GM12878 (cell line): ENCODE measurements at places on chromosomes 2 and 18. TPM values are rescaled to one million over a fixed set of nuclear protein-coding genes. Genes with fewer than 3 reads are reported as not detected.

DNA sequence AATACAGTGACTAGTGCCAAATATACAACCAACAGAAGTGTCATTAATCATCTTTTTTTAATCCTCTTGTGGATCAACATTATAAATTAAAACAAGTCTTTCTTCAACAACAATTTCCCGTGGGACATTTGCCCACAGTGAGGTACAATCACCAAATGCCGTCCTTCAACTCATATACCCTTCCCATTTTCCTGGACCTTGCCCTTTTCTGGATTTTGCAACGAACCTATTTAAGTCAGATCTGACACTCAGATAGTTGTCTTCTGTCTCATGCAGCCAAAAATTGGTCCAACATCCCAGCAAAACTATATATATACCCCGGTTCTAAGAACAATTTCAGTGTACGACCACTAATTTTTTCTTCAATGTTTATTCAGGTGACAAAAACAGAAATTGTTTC lies 324.0 kb downstream of the DSEL start:
- H3K27ac ChIP-seq = no peak overlapping the region
- DNase-seq = no peak
- no peaks in the 10 kb centered on the region for H3K27me3 ChIP-seq
- H3K4me3 ChIP-seq = no peak overlapping the region
- no peaks in the 10 kb centered on the region for H3K4me1 ChIP-seq
- no peaks in the 10 kb centered on the region for H3K36me3 ChIP-seq

The IGFBP2 gene
- polyA plus RNA-seq = 0.21 and 0.38 TPM in 2 replicates

- H3K4me3 ChIP-seq = no peak overlapping the region
- H3K27ac ChIP-seq = no peak overlapping the region
- no peaks in the 10 kb centered on the region for H3K36me3 ChIP-seq
- DNase-seq = no peak
- no peaks in the 10 kb centered on the region for H3K27me3 ChIP-seq
Observed at GRCh38 chr18:35089891-35090550, 48.8 kb downstream of the MAPRE2 start.

The LYPD6 gene
- not detected in 2 replicates for polyA plus RNA-seq

The EPB41L5 gene
- 8.8 and 10.9 TPM in 2 replicates for polyA plus RNA-seq

DNA sequence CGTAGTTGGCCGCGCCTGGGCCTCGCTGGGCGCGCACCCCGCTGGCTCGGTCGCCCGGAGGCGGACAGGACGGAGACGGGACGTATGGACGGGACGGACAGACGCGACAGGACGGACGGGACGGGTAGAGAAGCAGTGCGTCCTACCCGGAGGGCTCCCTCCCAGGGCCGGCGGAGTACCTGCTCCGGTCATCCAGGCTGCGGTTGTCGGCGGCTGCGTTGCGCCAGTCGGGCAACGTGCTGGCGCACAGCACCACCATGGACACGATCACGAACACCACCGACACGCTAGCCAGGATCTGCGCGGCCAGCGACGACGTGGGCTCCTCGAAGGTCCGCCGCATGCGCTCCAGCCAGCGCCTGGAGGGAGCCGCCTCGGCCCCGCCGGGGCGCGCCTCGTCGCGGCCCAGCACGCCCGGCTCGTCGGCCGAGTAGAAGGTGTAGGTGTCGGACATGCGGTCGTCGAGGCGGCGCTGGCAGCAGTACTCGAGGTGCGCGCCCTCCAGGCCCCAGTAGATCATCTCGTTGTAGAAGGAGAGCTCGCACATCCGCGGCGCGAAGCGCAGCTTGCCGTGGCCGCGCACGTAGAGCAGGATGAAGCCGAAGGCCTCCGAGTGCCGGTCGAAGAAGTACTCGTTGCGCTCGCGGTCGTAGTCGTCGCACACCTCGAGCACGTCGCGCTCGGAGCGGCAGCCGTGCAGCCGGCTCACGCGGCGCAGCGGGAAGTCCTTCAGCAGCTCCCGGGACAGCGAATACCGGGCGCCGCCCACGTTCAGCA lies 903 bp downstream of the KCNG3 start:
- no peaks in the 10 kb centered on the region for H3K4me1 ChIP-seq
- no peak overlapping the region; the same call in 1 of the 2 replicates for H3K4me3 ChIP-seq
- H3K36me3 ChIP-seq = no peaks in the 10 kb centered on the region
- H3K27me3 ChIP-seq = peaks cover 3% of the 10 kb centered on the region
- DNase-seq = no peak

The TMEM198 gene
- polyA plus RNA-seq = 0.31 and 0.92 TPM in 2 replicates

The CDH20 gene
- polyA plus RNA-seq = not detected in 2 replicates

DNA sequence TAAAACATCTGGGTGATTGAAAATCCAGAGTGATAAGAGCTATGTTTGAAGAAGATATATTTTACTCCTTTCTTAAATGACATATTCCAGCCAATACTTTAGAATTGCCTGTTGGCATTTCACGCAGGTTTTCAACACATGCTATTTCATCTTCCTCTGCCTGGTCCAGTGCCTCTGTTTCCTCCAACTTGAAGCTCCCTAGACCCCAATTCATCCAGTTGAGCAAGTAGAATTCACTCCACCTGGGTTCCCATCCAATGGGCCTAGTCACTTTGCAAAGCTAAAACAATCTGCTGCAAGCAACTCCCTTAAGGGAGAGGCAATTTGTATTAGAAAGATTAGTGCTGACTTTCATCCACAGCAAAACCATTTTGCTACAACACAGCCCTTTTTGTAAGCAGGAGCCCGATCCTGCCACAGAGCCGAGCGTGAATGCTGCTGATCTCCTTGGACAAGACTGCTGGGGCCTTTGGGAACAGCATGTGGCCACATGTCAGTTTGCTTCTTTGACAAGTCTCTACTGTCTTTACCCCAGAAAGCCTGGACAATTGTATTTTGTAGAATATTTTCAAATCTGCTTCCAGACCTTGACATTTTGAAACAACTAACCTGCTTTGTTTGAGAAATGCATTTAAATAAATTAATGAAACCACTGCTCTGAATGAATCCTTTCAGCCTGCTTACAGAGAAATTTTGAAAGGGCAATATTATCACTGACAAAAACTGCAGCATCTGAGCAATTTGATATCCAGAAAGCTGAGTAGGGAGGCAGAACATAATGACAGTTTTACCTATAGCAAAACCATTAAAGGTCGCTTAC lies 259.1 kb downstream of the TDRD15 start:
- no peaks in the 10 kb centered on the region for H3K4me1 ChIP-seq
- no peaks in the 10 kb centered on the region for H3K27me3 ChIP-seq
- no peak overlapping the region for H3K4me3 ChIP-seq
- DNase-seq = no peak
- no peak overlapping the region for H3K27ac ChIP-seq

DNA sequence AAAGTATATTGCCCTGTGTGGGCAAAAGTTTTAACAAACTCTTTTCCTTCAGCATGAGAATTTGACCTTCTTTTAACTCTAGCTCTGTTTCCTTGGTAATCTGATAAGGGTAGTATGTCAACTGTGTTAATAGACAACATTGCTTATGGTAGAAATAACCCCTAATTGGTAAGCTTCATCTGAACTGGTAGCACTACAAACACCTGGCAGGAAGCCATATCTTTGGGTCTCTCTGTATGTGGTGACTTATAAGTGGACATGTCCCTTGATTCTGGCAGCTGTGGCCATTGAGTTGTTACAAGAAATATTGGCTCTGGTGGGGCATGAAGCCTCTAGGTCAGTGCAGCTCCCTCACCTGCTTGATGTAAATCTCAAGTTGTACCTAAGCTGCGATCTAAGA lies 46.9 kb downstream of the MBD5 start:
- H3K4me1 ChIP-seq = no peaks in the 10 kb centered on the region
- DNase-seq = no peak
- H3K27me3 ChIP-seq = no peaks in the 10 kb centered on the region
- H3K4me3 ChIP-seq = no peak overlapping the region

The CD302 gene
- 1.4 and 1.5 TPM in 2 replicates for polyA plus RNA-seq

The C2orf15 gene
- 2.2 and 3.4 TPM in 2 replicates for polyA plus RNA-seq

The SAG gene
- not detected in 2 replicates for polyA plus RNA-seq

The ABCG8 gene
- polyA plus RNA-seq = not detected in 2 replicates

DNA sequence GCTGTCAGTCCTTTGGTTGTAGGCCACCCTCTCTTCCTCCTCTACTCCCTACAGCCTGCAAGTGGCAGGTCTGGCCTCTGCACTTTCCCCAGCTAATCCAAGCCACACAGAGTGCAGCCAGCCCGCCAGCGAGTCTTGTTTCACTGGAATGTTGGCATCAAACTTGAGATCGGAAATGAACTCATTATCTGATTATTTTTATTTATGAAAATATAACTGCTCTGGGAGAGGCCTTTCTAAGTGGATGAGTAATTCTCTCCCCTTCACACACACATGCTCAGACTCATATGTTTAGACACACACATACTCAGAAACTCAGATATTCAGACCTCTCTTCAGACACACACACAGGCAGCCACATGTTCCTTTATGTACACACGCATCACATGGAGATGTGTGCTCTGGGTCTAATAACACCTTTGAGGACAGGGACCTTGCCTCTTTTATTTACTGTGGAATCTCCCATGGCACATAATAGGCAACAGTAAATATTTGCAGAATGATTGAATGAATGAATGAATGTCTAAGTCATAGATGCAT lies 151.3 kb downstream of the ZFP36L2 start:
- H3K27me3 ChIP-seq = no peaks in the 10 kb centered on the region
- H3K36me3 ChIP-seq = no peaks in the 10 kb centered on the region
- no peak overlapping the region for H3K4me3 ChIP-seq
- DNase-seq = no peak

The HOXD12 gene
- not detected in 2 replicates for polyA plus RNA-seq

DNA sequence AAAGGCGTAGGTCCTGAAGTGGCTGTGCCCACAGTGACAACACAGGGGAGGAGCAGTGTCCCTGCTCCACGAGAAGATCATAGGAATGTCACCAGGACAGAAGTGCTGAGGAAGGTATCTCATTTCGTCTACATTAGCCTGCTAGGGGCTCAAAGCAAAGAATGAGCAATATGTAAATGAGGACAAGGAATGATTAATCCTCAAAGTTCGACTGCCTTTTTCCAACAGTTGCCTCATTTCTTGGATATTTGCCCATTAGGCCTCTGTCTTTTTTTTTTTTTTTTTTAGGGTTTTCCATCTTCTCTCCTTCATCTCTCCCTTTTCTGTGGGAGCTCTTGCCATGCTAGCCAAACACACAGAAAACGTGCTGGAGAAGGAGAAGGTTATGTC lies 105.2 kb upstream of the ARHGAP28 start:
- H3K4me3 ChIP-seq = no peak overlapping the region
- no peaks in the 10 kb centered on the region for H3K4me1 ChIP-seq
- H3K27ac ChIP-seq = no peak overlapping the region
- H3K27me3 ChIP-seq = no peaks in the 10 kb centered on the region
- DNase-seq = no peak

DNA sequence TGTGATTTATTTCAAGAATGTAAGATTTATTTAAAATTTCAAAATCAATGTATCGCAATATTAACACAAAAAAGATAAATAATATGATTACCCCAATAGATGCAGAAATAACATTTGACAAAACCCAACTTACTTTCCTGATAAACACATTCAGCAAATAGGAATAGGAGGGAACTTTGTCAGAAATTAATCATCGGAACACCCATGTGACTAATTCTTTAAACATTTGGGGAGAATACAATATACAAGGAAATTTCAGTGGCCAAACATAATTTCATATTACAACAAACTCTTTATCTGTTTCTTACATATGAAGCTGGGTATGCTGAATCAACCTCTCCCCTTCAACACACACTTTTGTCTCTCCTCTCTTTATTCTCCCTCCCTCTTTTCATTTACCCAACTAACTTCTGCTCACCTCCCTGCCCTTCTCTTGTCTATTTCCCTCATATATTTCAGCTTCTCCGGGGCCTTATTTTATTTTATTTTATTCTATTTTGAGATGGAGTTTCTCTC lies 309.6 kb upstream of the CNTNAP5 start:
- H3K27me3 ChIP-seq = no peaks in the 10 kb centered on the region
- H3K4me3 ChIP-seq = no peak overlapping the region
- no peaks in the 10 kb centered on the region for H3K36me3 ChIP-seq
- H3K27ac ChIP-seq = no peak overlapping the region

- H3K4me3 ChIP-seq = no peak overlapping the region
- H3K27ac ChIP-seq = no peak overlapping the region
- no peaks in the 10 kb centered on the region for H3K27me3 ChIP-seq
- H3K4me1 ChIP-seq = no peaks in the 10 kb centered on the region
Observed at GRCh38 chr2:5985536-5986385, 293.6 kb downstream of the SOX11 start.

- H3K4me1 ChIP-seq = no peaks in the 10 kb centered on the region
- no peak overlapping the region for H3K4me3 ChIP-seq
- no peak overlapping the region for H3K27ac ChIP-seq
- H3K36me3 ChIP-seq = no peaks in the 10 kb centered on the region
- no peaks in the 10 kb centered on the region; the same call in 1 of the 2 replicates for H3K27me3 ChIP-seq
Observed at GRCh38 chr2:175234153-175234552, 52.6 kb upstream of the ATP5MC3 start.

The ANTXR1 gene
- not detected in 2 replicates for polyA plus RNA-seq

The NFU1 gene
- 84.0 and 85.3 TPM in 2 replicates for polyA plus RNA-seq
